Stimulated activated CD8-positive, alpha-beta memory T cell treated with anti-CD3 and anti-CD28 coated beads, Interleukin-15, amount 100 ng/mL, for 24 hours (primary cell): ENCODE measurements at places on chromosomes 7 and 10.

DNA sequence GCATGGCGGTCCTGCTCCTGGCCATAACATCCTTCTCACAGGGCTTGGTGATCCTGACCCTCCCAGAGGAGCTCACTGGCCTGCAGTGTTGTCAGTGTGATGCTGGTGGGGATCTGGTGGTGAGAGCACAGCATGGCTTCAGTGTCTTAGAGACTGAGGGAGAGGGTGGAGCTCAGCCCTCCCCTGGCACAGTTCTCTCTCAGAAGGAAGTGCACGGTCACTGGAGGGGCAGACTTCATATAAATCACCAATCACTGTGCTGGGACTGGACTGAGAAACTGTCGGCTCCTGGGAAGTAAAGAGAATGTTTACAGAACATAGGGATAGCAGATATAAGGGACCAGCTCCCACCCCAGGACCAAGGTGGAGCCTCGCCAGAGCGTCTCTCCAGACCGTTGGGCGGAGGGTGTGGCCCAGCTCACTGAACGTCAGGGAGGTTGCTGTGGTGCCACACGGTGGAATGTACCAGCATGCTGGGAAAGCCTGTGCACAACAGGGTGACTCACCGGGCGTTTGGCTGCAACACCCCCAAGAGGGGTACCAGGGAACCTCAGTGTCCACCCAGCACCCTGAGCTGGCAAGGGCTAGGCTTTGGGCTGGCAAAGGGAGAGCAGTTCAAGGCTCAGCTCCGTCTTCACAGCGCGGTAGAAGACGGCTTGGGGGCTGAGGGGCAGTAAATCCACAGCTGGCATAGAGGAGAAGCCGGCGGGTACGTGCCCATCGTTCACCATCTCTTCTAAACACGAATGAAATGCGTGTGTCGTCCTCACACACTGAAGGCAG, 8.8 kb upstream of the GET4 start:
- no peak for DNase-seq

DNA sequence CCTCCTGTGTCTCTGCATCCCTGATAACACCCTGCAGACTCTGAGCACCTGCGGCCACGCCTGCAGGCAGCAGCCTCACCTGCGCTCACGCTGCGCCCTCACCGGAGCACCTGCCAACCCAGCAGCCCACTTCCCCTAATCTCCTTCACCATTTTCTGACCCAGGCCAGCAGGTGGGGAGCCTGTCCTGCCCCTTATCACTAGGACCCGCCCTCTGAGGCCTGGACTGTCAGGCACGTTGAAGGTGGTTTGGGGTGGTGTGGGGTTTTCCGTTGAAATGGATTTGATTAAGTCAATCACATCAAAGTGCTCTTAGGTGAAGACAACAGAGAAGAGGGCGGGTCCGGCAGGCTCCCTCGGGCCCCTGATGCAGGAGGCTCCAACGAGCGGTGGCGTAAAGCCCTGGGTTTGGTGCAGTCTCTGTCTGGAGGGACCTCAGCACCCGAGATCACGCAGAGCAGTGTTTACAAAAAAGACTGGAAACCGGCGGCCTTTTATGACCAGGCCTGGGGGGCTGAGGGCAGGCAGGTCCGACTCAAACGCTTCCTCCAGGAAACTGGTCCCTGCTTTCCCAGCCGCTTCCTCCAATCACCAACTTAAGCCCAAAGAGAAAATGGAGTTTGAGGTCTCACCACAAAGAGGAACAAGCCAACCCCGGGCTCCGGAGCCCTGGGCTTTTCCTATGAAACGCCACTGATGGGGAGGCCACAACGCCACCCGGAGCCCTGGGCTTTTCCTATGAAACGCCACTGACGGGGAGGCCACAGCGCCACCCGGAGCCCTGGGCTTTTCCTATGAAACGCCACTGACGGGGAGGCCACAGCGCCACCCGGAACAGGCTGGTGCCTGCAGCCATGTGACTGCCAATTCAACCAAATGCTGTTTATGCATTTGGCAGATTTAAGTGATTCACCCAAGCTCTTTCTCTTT, 45.5 kb downstream of the DPYSL4 start:
- DNase-seq: no peak

DNA sequence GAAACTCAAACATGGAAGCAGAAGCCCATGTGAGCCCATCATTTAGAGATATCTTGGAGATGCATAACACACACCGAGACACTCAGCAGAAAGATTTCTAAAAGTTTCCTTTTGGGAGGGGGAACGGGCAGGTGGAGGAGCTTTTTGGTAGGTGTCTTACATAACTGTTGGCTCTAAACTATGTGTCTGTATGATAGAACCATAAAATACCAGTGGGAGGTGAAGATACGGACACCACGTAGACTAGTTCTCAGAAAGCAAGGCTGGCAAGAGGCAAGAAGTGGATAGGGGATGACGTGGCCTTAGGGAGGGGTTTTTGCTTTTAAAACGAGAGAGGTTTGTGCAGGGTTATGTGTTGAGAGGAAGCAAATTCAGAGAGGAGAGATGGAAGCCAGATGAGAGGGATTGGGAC, 36.5 kb downstream of the IL15RA start:
- no peak for DNase-seq

DNA sequence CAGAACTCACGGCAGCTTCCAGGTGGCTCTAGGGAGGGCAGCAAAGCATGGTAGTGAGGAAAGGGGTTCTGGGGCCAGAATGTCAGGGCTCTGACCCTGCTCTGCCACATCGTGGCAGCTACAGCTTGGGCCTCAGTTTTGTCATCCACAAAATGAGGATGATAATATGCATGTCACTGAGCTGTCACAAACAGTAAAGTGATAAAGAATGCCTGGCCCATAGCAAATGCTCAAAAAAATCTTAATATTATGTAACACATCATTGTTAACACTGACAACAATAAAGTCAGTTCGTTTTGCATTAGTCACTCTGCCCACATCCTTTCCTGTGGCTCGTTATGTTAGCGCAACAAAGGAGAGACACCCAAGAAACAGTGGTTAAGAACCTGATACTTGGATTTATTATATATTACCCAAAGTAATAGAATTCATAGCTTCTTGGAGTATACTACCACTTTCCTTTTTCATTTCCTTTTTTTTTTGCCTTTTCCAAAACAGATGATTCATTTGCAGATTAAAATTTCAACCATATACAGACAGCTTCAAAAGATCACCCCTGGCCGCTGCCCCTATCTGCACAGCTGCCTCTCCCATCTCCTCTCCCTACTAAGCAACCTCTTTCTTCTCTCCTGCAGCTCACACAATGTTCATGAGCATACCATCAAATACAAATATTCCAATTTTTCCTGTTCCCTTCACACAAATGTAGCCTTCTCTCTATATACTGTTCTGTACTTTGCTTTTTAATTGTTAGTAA, 45.5 kb upstream of the DDC start:
- DNase-seq: no peak

DNA sequence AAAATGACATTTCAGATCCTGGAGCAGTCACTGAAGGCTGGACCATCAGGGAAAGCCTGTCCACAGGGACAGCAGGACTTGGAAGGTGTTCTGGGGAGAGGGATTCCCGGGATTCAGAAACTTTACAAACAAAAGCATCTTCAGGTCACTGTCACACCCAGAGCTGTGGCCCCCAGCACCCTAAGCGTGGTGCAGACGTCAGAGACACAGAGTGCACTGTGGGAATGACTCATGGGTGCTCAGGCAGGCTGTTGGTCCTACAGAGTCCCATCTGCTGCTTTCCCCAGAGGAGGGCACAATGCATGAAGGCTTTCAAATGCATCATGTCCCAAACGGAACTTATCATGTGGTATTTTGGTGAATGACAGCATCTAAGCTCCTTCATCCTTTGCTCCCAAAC, 13.1 kb upstream of the LRMDA start:
- no peak for DNase-seq

DNA sequence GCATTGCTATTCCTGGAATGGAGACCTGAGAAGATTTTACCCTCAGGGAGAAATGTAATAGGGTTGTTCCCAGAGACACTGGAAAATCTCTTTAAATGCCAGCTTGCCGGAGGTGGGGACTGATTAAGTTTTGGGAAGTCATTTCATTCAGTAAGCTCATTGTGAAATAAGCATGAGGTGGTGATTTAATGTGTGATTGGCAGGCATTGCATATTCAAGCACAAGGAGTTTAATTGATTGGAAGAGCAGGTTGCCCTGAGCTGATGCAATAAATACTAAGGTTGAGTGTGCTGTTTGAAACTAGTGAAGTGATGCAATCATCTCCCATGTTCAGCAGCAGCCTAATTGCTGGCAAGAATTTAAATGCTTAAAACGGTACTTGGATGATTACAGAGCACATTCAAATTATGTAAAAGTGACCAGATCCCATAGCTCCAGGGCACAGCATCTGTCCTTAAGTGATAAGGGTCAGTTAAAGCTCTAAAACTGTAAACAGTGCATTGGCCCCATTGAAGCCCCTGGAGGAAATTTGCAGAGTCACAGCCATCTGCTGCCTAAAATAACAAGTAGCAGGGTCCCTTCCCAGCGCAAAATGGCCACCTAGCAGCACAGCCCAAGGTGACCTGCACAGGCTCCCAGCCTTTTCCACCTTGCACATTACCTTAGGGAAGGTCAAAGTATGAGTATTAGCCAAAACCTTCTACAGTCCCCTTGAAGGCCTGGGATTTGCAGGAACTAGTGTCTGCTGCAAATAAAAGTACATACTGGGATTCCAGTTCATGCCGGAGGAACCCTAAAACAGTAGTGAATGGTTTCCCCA, 92.1 kb downstream of the CCDC71L start:
- DNase-seq: no peak

GRCh38 chr7:19752020-19752419, 21.4 kb downstream of the TMEM196 start:
- no peak for DNase-seq
